ENCODE measurements at places on chromosomes 1 and 21. TPM values are rescaled to one million over a fixed set of nuclear protein-coding genes. Genes with fewer than 3 reads are reported as not detected.
A peak's percentile ranks its signal among the peaks of the same experiment; 100 is the strongest.

GRCh38 chr1:184017306-184017705, 20.2 kb downstream of the COLGALT2 start:
- H3K4me3 ChIP-seq, result no peak overlapping the region
- DNase-seq, result no peak
- H3K36me3 ChIP-seq, result no peaks in the 10 kb centered on the region
- H3K4me1 ChIP-seq, result peaks cover 49% of the 10 kb centered on the region
- no peaks in the 10 kb centered on the region for H3K27me3 ChIP-seq

DNA sequence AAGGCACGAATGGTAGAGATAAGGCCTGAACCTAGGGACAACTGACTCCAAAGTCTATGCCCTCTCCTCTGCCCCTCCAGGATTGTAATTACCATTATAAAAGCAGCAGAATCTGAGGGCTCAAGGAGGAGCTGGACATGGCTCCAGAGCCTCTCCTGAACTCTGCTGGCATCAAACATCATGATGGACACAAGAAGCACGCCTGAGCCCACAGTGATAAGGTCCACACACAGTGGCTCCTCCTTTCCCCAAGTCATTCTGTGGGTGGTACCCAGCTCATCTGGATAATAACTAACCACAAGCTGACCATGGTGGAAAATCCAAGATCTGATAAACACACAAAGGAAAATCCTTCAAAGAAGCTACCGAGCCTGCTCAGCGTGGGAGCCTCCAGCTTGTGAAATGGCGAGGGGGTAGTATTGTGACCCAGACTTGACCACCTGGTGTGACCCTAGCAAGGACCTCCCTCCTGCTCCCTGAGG, 85.2 kb downstream of the HIVEP3 start:
- no peaks in the 10 kb centered on the region for H3K36me3 ChIP-seq
- no peak overlapping the region for H3K4me3 ChIP-seq
- H3K27ac ChIP-seq, result no peak overlapping the region
- H3K27me3 ChIP-seq, result no peaks in the 10 kb centered on the region

GRCh38 chr1:15833069-15833679, 14.3 kb upstream of the SPEN start:
- peak overlapping the region; percentile 99 for H3K27ac ChIP-seq
- H3K27me3 ChIP-seq, result no peaks in the 10 kb centered on the region
- peaks cover 37% of the 10 kb centered on the region for H3K4me1 ChIP-seq
- DNase-seq, result no peak
- H3K36me3 ChIP-seq, result peaks cover 4% of the 10 kb centered on the region

GRCh38 chr1:231625975-231626534, 535 bp upstream of the DISC1 start:
- H3K4me3 ChIP-seq, result peak overlapping the region; percentile 79
- no peak for DNase-seq
- peaks cover 38% of the 10 kb centered on the region for H3K27me3 ChIP-seq

- no peaks in the 10 kb centered on the region for H3K27me3 ChIP-seq
- peaks cover 29% of the 10 kb centered on the region for H3K4me1 ChIP-seq
Measured at GRCh38 chr1:183235503-183235902, 49.4 kb downstream of the LAMC2 start.

GRCh38 chr1:5394111-5394510, 598.1 kb downstream of the NPHP4 start:
- no peak overlapping the region for H3K4me3 ChIP-seq
- H3K27me3 ChIP-seq, result peaks cover 46% of the 10 kb centered on the region
- H3K27ac ChIP-seq, result no peak overlapping the region
- H3K36me3 ChIP-seq, result no peaks in the 10 kb centered on the region

- H3K27ac ChIP-seq, result no peak overlapping the region
- H3K36me3 ChIP-seq, result no peaks in the 10 kb centered on the region
- no peak for DNase-seq
- H3K4me1 ChIP-seq, result peaks cover 23% of the 10 kb centered on the region
- no peaks in the 10 kb centered on the region for H3K27me3 ChIP-seq
Measured at GRCh38 chr1:170221031-170221430, 75.3 kb downstream of the NTMT2 start.

The RGS18 gene
- not detected for total RNA-seq

The VTCN1 gene
- 28.3 TPM for total RNA-seq

The VAV3 gene
- total RNA-seq, result 3.2 TPM

The VWA1 gene
- total RNA-seq, result 57.7 TPM

The ERICH3 gene
- total RNA-seq, result not detected
